Activated CD4-positive, alpha-beta T cell treated with anti-CD3 and anti-CD28 coated beads, Interleukin-2, amount 50 U/mL, for 24 hours (primary cell): ENCODE measurements at places on chromosomes 5 and 9.

DNA sequence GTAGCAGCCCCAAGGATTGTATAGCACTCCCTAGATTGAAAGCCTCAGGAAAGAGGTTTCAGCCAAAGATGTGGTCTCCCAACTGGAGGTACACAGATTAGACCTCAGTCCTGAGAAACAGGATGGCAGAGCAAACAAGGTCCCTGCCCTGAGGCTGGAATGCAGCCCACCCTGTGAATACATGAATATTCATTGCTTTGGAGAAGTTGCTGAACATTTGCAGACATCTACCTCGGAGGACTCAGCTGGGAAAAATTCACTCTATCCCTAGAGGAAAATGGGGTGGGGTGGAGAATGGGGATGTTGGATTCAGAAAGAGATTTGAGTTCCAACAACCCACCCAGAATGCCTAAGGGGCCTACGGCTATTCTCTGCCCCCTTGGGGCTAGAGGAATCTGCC lies 129.4 kb downstream of the SLIT3 start:
- DNase-seq: no peak

GRCh38 chr5:148209151-148209770 lies 6.4 kb downstream of the SPINK6 start:
- DNase-seq: no peak

DNA sequence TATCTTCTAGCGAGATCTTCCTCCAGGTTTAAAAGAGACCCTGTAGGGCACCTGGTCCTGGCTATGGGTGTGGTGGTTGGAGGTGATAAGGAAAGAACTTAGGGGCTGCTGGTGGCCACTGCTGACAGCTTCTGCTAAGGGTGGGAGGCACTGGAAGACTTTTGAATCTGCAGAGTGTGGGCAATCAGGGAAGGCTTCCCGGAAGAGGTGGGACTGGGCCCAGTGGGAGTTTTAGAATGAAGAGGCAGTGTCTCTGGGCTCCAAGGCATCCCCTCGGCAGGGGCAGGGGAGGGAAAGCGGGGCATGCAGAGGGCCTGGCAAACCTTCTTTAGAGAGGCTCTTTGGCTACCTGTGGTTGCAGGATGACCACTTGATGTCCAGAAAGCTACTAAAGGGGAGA lies 23.0 kb upstream of the DAB2IP start:
- no peak for DNase-seq

- DNase-seq: no peak
Observed at GRCh38 chr5:118042076-118042475, 946.3 kb downstream of the DTWD2 start.

- no peak for DNase-seq
Observed at GRCh38 chr9:80492221-80492620, 920.5 kb downstream of the TLE4 start.

DNA sequence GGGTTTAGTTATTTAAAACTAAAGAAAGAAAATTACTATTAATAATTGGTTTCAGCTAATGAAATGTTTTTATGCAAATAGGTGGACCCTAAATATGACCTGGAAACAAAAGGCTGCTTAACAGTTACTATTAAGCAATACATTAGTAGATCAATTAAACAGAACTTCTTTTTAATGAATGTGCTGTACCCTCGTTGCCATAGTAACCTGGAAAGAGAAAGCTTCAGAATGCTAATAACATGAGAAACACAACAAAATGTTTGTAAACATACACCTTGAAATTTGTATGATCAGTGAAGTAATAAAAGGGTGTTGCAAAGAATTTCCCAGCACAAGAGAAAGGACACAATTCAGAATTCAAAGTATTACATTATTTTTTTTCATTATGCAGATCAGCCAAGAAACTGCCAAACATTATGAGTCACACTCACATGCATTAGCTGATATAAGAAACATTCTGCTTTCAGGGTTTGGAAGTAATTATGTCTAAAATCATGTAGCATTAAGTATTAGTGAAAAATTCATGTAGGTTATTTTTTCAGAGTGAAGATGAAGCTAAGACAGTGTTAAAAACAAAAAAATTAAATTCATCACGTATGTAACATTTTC lies 348.3 kb downstream of the ISL1 start:
- DNase-seq: no peak

DNA sequence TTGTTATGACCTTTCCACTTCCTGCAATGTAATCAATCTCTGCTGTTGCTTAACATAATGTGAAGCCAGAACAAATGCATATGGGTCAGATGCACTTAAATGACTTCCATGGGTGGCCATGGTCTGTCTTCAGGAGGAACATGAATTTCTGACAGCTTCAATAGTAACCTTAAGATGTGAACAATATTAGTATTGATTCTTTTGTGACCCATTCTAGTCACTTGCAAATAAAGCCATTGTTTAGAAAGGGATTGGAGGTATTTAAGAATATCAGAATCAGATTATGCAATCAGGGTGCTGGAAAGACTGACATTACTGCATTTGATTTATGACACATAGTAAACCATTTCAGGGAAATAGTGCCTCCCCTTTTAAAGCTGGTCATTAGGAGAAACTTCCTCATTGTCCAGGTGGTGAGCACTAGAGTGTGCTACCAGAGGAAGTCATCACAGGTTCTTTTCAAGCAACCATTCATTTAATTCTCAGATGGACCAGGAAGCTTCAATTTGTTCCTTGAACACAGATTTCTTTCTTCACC lies 32.1 kb downstream of the GRIN3A start:
- DNase-seq: no peak

GRCh38 chr5:80215523-80215922 lies 40.3 kb downstream of the SERINC5 start:
- no peak for DNase-seq

- DNase-seq: no peak
Observed at GRCh38 chr9:126240835-126241234, 85.8 kb upstream of the MVB12B start.

- DNase-seq: no peak
Observed at GRCh38 chr5:139635191-139635590, 13.0 kb upstream of the CXXC5 start.

DNA sequence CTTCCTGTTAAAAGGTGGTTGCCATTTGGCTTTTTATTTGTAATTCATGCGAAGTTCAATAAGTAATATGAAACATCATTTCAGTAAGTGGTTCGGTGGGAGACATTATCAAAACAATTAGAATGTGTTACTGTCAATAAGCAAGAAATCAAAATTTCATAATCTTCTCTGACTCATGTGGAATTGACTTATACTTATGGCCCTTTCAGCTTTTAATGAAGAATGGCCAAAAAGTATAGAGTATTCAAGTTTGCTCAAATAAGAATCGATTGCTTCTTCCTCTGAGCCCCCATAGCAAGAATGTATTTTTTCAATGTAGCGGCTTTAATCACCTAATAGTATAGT lies 174.5 kb downstream of the AOPEP start:
- no peak for DNase-seq

DNA sequence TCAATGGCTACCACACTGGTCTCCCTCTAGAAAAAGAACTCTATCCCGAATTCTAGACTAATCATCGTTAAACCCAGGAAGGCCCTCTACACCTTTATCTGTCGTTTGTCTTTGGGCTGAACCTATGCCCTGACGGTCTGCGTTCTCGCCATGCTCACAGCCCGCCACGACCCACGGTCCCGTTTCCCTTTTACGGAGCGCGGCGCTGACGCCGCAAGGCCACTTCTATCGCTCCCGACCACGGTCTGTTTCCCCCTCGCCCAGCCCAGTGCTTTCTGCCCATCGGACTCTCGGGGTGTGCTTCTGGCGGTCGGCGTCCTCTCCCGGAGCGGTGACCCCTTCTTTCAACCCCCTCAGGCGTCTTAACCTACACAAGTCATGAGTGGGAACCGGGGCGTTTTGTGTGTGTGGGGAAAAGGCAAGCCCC lies 974 bp downstream of the C9orf40 start:
- DNase-seq: peak; percentile 7

GRCh38 chr5:83927140-83927733 lies 206.6 kb upstream of the HAPLN1 start:
- peak; percentile 6 for DNase-seq

DNA sequence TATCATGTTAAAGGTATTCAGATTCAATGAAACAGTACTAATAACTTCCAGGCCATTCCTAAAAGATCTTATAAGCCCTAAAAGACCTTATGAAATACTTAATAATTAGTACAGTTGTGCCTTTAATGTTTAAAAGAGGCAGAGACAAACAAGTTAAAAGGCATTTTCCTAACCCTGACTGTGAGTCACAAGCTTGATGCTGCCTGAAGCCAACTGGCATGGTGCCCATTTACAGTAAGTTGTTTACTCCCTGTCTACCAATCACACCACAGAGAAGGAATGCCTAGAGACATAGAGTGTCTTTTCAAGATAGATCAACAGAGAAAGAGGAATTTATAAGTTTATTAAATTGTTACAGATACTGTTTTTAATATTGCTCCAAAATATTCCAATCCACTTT lies 47.8 kb downstream of the NR3C1 start:
- DNase-seq: peak; percentile 30

- no peak for DNase-seq
Observed at GRCh38 chr9:4490705-4491625, 697 bp downstream of the SLC1A1 start.

- DNase-seq: no peak
Observed at GRCh38 chr5:165576678-165577275, 2071.4 kb downstream of the MAT2B start.

DNA sequence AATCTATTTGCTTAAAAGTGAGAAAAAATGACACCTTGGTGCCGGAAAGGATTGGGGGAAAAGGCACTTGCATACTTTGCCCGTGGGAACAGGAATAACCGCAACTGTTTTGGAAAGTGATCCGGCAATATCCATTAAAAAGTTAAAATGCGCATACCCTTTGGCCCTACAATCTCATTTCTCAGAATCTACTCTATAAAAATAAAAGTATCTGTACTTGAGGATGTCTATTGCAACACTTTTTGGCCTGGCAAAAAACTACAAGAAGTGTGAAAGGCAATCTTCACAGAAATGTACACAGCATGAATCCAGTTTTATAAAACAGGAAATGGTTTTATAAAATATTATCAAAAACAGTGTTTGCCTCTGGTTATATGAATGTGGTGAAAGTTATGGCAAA lies 58.3 kb upstream of the NFIL3 start:
- no peak for DNase-seq

DNA sequence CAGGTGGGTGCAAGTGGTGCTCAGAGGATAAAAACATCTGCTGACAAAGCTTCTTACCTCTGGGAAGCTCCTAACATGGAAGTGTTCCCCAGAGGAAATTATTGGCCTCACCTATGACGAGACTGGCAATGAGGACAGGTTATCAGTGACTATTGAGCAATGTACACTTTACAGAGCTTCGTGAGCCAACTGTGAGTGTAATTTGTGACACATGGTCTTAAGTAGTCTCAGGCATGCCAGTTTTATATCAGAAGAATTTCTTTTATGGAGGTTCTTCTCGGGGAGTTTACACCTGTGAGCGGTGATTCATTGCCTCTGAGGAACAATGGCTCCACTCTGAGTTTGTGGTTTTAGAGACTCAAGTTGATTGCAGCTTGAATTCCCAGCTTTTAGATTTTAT lies 11.3 kb downstream of the ANKDD1B start:
- no peak for DNase-seq

DNA sequence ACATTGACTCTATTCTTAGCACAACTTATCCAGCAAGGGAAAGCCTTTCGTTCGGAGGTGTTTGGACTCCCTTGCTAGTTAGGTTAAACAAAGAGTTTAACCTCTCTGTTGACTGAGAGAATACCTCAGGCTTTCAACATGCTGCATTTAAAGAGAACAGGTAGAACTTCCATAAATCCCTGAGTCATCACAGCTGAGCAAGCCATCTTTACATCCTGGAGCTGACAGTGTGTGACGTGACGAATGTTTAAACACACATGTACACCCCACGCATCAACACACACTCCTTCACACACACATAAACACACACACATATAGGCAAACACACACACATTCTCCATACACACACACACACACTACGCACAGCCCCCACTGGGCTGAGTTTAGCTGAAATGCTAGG lies 152.8 kb downstream of the ADAMTS12 start:
- DNase-seq: no peak

- DNase-seq: no peak
Observed at GRCh38 chr5:142780871-142781270, 10.7 kb downstream of the ARHGAP26 start.

DNA sequence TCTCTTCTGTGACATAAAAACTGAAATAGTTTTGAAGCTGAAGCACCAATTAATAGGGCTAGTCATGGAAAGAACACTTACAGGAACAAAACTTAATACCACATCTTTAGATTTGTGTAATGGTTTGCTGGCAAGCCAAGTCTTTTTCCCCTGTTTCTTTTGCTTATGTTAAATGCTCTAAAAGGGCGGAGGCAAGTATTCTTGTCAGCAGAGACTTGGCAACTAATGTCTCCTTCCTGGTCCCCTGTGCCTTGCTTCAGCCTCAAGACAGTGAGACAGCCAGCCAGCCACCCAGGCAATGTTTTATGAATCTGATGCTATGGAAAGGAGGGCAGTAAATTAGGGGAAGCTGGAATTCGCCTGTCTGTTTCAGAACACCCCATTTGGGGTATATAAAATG lies 45.7 kb downstream of the PRRC1 start:
- DNase-seq: no peak

GRCh38 chr5:56516035-56516434 lies 282.9 kb upstream of the ANKRD55 start:
- no peak for DNase-seq

DNA sequence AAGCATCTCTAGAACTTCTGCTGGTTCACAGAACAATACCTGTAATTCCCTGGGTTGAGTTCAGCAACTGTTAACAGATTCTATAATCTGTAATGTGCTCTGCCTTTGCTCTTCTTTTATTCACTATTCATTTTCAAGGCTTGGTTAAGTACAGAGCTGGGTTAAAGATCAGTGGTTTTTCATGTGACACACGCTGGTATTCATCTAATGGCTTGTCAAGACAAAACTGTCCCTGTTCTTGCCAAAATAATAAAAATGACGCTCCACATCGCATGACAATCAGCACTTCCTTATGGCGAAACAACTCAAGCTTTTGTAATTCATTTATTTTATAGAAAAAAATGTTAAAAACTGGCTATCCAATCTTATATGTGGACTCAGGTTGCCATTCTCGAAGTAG lies 137.9 kb downstream of the BNC2 start:
- no peak for DNase-seq

DNA sequence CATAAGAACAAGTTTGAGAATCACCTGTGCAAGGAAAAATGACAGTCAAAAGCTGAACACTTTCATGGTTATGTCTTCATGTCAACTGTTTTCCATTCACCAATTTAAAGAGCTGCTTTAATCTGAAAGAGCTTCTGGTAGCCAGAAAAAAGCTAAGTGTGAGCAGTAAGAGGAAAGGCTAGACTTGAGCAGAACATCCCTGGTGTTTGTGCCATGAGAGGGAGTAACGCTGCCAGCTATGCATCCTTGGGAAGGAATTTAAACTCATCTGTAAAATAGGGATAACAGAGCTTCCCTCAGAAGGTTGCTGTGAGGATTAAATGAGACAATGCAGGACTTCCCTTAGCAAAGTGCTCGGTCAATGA lies 193.7 kb downstream of the MAPKAP1 start:
- DNase-seq: no peak

DNA sequence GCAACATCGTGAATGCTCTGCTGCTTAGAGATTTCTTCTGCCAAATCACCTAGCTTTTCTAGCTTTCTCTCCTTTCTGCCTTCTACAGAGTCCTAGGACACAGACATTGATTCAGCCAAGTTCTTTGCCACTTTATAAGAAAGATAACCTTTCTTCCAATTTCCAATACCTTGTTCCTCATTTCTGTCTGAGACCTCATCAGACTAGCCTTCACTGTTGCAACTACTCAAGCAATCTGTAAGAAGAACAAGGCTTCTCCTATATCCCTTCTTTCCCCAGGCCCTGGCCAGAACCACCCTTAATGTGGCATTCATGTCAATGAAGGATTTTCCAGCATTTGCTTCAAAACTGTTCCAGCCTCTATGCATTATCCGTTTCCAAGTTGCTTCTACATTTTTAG lies 24.3 kb downstream of the FBXO10 start:
- DNase-seq: no peak
